Gastroesophageal sphincter (tissue), 4 donors: ENCODE measurements at places on chromosomes 7 and 10. TPM values are rescaled to one million over a fixed set of nuclear protein-coding genes. Genes with fewer than 3 reads are reported as not detected.

Gene OPALIN
- not detected for total RNA-seq

Gene SFTPA2
- not detected for total RNA-seq

Gene ANKRD61
- not detected for total RNA-seq

Gene GPR26
- not detected for total RNA-seq

Gene CRYGN
- 4.4 TPM for total RNA-seq

Gene NKX1-2
- total RNA-seq, result not detected

Gene SPDYE11
- total RNA-seq, result not detected

Gene GPC2
- total RNA-seq, result 3.0 TPM

Gene ATP5F1C
- total RNA-seq, result 296 TPM

Gene CYP2E1
- 3.1 TPM for total RNA-seq

Gene PPP1R17
- total RNA-seq, result not detected

Gene EGR2
- total RNA-seq, result 0.93 TPM

Gene EEPD1
- 22.4 TPM for total RNA-seq

Gene AKR1C2
- 13.5 TPM for total RNA-seq

Gene CPA4
- total RNA-seq, result 0.93 TPM

Gene IMMP2L
- 38.5 TPM for total RNA-seq

GRCh38 chr10:123603130-123603529 lies 63.0 kb upstream of the GPR26 start:
- ATAC-seq, result no peak

GRCh38 chr10:21427804-21428481 lies 97.5 kb downstream of the SKIDA1 start:
- no peak for ATAC-seq

- no peak for ATAC-seq
These were observed 359.2 kb downstream of the PHF14 start for GRCh38 chr7:11332865-11333228.

DNA sequence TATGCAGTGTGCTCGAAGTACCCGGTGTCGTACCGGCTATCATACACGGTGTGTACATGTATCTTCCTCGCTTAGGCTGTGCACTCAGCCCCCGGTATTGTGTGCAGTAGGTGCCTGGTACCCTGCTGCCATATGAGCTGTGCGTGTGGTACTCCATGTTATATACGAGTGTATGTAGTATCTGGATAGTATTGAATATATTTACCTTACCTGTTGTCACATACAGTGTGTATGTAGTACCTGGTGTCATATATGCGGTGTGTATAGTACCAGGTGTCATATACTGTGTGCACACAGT lies 1.2 kb downstream of the ZMYND11 start:
- no peak for ATAC-seq

DNA sequence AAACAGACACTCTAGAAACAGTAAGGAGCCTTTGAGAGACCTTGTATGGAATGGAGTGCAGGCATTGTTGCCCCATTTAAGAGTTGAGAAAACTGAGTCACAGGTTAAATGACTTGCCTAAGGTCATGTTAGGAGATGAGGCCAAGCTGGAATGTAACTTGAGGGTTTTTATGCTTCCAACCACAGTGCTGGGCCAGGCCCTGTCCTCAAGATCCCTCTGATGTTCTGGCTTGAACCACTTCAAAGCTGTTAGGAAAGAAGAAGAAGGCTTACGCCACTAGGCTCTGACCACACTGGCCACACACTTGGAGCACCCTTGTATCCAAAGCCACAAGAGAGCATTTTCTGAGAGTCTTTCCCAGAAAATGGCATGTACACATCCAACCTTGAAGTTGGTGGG lies 42.7 kb downstream of the PLAU start:
- no peak for ATAC-seq

GRCh38 chr10:47359626-47360418 lies 11.7 kb downstream of the RBP3 start:
- ATAC-seq, result no peak

- ATAC-seq, result no peak
These were observed 19.8 kb downstream of the YME1L1 start for GRCh38 chr10:27134371-27134770.

GRCh38 chr10:22609251-22609650 lies 105.1 kb downstream of the PIP4K2A start:
- ATAC-seq, result no peak

DNA sequence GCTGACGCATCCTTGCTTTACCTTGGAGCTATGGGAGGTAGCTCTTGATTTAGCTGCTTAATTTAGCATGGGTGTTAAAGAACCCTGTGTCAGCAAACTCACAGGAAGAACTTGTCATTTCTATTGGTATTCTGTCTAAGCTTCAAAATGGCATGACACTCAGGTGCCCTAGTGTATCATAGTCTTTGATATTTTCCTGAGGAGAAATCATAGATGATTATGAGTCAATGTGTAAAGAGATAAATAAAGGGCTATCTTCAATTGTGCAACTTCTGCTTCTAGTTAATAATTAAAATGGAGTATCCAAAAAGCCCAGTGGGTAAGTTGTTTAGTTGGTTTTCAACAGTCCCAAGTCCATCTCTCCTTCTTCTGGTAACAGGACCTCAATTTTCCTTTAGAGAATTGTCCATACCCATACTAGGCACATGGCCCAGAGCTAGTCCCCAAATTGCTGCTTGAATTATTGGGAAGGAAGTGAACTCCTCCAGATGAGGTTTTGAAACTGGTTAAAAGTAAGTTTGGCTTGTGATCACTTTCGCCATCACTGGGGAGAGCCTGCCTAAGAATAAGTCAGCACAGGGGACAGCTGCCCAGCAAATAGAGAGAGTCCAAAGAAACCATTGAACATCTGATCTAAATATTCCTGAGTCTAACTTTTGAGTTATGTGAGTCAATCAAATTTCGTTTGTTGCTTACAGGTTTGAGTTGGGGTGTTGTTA lies 169.0 kb upstream of the PHYHIPL start:
- ATAC-seq, result no peak

- no peak for ATAC-seq
These were observed 72.3 kb downstream of the AMZ1 start for GRCh38 chr7:2760098-2760889.

GRCh38 chr7:37098762-37099161 lies 349.9 kb downstream of the ELMO1 start:
- ATAC-seq, result no peak

DNA sequence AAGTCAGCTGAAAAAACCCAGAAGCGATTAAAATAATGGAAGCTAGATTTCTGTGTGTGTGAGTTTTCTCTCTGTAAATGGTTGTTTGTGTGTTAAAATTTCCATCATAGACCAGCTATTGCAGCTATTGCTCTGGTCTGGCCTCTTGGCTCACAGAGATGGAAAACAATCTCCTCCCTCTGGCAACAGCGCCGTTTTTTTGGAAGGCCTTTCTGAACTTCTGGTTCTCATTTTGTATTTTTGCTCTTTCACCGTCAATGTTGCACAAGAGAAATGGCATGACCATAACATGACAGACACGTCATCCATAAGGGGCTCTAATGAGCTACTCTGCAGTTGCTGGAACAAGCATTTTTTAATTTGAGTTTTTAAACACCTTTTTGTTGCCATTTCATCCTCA lies 91.0 kb downstream of the CUBN start:
- ATAC-seq, result peak; percentile 91

GRCh38 chr7:92158660-92159575 lies 20.0 kb downstream of the LRRD1 start:
- no peak for ATAC-seq

- no peak for ATAC-seq
These were observed 3.8 kb upstream of the TRIM56 start for GRCh38 chr7:101081432-101081831.

DNA sequence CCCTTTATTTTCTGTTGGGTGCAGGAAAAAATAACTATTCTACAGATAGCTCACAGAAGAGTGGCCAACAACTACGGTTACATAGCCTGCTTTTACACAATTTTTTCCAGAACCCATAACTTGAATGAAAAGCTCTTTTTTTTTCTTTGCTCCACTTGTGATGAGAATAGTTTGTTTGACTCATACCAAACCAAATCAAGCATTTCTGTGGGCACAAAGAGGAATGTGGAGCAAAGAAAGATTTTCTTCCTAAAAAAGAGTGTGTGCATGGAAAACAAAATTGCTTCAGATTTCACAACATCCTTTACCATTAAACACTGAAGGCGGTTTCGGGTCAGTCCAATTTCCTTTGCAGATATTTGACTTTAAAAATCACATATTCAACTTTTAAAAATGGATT lies 54.8 kb upstream of the RAB11FIP2 start:
- no peak for ATAC-seq

- no peak for ATAC-seq
These were observed 4.0 kb upstream of the FRMD4A start for GRCh38 chr10:14334771-14335170.

- no peak for ATAC-seq
These were observed 6.0 kb downstream of the PPIA start for GRCh38 chr7:44802418-44803025.

DNA sequence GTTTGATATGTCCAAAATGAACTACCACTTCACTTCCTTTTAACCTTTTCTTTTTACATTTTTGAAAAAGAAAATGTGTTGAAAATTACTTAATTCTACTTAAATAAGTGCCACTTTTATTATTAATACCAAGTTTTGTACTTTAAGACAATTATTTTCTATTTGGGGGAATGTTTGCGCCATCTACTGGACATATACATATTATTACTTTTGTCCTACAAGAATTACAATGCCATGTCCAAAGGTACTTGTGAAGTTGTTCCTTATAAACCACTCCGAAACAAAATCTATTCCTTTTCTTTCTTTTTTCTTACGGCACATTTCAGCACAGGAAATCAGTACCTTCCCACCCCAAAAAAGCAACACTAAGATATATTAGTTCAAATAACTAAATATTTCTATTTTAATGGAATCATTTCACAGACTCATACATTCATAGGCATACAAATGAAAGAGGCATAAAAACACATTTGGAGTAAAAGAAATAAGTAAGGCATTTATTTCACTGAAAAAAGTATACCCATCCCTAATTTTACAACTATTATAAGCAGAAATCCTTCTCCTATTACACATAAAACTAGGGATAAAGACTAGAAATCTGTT lies 169.9 kb downstream of the RNF133 start:
- no peak for ATAC-seq

- ATAC-seq, result no peak
These were observed 56.5 kb downstream of the AFAP1L2 start for GRCh38 chr10:114347791-114348190.

GRCh38 chr7:27723085-27723484 lies 16.9 kb upstream of the TAX1BP1 start:
- no peak for ATAC-seq

DNA sequence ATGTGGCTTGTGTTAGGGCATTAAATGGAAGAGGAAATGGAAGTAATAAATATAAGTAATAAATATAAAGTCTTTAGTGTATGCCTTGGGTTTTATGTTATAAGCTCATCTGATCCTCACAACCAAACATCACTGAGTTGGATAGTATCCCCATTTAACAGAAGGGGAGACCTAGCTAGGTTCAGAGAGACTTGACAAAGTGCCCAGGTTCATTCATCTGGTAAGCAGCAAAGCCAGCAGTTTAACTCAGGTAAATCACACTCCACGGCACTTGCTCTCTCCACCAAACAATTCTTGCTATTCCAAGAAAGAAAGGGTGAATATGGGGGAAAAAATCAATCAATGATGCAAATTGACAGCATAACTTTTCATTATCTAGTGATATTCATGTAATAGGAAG lies 167.3 kb downstream of the MAGI2 start:
- no peak for ATAC-seq

DNA sequence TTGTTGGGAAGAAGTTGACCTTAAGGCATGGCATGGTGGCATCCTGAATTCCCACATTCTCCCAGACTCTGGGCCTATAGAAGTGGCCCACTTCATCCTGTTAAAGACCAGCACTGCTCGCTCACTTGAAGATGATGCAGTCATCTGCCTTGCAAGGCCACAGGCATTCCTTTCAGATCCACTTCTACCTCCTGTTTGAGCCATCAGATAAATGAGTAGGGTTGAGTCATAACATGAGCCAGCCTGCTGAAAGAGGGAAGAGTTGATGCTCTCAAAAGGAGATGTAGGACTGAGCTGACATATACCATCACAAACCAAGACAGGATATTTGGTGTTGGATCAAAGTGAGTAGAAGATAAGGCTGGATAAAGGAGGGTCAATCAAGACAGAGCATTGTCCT lies 1.5 kb upstream of the EBLN1 start:
- ATAC-seq, result no peak

- ATAC-seq, result peak; percentile 80
These were observed 101.8 kb upstream of the MKLN1 start for GRCh38 chr7:131225619-131226513.

- ATAC-seq, result peak; percentile 48
These were observed 545 bp downstream of the GIGYF1 start for GRCh38 chr7:100693312-100694097.

- no peak for ATAC-seq
These were observed 29.0 kb downstream of the TIMM23 start for GRCh38 chr10:46001187-46001756.

DNA sequence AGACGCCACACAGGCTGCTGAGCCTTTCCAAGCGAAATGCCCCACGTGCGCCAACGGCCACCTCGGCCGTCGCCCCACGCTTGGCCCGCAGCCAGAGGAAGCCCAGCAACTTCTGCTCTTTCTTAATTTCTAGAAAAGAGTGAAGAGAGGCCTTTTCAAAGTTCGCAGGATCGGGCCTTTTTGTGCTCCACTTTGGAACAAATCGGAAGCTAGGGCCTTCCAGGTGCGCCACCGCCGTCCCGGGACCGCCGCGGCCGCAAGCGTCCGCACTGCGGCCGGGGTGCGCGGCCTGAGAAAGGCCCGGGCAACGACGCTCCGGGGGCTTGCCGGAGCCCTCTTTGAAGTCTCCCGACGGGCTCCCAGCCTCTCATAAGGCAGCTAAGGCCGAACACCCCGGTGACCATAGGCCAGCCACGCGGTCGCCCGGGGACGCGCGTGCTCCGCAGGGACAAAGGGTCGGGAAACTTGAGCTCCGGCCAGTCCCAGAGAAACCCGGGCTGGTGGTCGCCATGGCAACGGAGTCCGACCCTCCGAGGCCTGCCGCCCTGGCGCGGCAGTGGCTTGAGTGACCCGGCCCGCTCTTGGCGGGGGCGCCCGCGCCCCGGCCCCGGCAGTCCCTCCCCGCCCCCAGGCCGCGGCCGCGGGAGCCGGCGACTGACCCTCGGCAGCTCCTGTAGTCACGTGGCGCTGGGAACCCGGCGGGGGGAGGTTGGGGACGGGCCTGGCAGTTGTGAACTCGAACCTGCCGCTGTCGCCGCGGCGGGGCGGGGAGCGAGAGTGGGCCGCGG lies at the start of gene REPIN1:
Gene REPIN1, plus strand, starts transcription at position 727 of the 788 bp plus-strand sequence. CDS start 890 bp downstream, outside the sequence.
- peak; percentile 86 for ATAC-seq

- ATAC-seq, result no peak
These were observed 76.7 kb downstream of the ANK3 start for GRCh38 chr10:60312818-60313588.
